ENCODE measurements at places on chromosomes 3 and 15.

GRCh38 chr15:45162771-45163507, 24.8 kb downstream of the SHF start:
- peak; percentile 93 for DNase-seq

- DNase-seq: no peak
Measured at GRCh38 chr15:99345242-99345641, 94.0 kb downstream of the LRRC28 start.

- DNase-seq: no peak
Measured at GRCh38 chr3:12780751-12781150, 15.7 kb upstream of the CAND2 start.

DNA sequence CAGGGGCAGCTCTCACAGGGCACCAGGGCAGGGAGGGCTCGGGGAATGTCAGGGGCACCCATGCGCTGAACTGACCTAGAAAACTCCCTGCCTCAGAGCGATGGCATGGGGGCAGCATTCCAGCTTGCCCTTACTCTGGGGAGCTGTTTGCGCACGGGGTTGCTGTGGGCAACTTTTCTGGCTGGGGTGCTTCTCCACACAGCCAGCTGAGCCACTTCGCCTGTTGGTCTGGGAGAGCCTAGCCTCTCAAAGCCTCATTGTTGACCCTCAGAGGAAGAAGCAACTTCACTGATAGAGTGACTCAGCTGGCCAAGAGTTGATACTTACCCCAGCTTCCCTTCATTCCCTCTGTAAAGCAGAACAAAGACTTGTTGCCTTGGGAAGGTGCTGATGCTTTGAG, 42.6 kb upstream of the MRPS22 start:
- no peak for DNase-seq

- DNase-seq: no peak
Measured at GRCh38 chr3:139202959-139203349, 140.9 kb upstream of the MRPS22 start.

DNA sequence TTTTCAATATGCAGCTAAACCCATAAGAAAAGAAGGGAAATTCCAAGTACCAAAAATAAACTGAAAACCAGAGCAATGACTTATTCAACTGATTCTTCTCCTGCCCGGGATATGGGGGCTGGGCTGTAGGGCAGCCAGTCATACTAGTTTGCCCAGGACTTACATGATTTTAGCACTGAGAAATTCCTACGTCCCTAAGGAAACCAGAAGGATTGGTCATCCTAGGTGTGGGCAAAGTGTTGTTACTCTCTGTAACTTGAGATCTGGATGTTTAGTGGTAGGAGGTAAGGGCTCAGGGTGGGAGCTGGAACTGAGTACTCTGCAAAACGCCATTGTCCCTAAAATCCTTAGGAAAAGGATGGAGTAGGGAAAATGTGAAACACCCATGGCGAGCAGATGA, 1.2 kb upstream of the DAZL start:
- DNase-seq: no peak

- no peak for DNase-seq
Measured at GRCh38 chr3:179943117-179943880, 93.4 kb downstream of the PEX5L start.

- no peak for DNase-seq
Measured at GRCh38 chr3:39869890-39870289, 60.5 kb downstream of the MYRIP start.

DNA sequence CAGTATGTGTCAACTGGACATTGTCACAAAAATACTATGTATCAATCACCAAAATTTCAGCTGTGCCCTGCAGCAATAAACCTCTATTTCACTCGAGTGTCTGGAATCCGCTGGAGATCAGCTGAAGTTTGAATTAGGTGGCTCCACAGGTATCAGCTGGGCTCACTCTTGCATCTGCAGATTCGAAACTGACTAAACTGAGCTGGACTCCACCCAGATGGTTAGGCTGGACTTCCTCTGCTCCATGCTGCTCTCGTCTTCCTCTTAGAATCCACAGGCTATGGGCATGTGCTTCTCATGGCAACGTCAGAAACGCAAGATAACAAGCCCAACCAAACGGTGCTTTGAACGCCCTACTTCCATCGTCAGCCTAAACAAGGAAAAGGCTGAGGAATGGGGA, 565.3 kb upstream of the ROBO2 start:
- DNase-seq: no peak

DNA sequence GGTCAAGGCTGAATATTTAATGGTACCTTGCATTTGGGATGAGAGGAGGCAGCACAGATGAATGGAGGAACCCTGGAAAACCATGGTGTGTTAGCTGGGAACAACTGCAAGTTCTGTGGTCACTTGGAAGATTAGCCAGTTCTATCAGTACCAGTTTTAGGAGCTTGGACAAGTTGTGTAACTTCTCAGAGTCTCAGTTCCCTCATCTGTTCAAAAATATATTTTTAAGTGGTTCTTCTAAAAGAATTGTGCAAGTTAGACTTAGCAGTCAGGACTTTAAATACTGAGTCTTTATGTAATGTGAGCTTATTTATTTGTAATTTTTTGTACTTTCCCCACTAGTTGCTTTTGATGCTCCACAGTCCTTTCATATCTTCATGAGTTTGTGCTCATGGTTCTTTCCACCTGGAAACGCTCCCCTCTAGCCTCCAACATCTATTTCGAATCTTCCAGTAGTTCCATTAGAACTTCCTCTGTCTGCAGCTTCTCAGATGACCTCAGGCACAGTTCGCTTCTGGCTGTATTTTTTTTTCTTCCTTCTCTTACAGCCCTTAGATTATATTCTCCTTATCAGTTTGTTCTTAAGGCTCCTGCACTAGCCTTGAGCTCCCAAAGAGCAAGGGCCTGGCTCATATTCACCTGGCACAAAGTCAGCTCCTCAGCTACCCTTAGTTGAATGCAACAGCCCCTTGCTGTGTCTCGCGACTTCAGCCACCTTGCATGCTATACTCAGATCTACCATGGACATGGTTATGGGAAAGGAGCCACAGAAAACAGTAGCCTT, 27.1 kb downstream of the ITPR1 start:
- DNase-seq: no peak

- DNase-seq: no peak
Measured at GRCh38 chr15:49815526-49815925, 194.7 kb downstream of the DTWD1 start.

DNA sequence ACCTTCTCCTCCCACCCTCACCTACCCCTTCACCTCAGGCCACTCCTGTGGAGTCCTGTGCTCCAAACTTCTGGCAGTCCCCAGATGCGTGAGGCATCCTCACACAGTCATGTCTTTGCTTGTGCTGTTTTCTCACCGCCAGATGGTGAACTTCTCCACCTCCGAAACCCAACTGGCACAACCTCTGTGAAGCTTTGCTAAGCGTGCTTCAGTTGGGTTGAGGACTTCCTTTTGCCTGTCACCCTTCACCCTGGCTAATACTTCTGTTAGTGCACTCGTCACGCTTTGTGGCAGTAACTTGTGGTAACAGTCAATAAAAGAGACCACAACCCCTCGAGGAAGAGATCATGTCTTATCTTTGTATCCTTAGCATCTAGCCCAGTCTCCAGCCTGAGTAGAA, 42.0 kb upstream of the SKOR1 start:
- DNase-seq: no peak

GRCh38 chr3:34296796-34297195, 498.4 kb downstream of the PDCD6IP start:
- no peak for DNase-seq

DNA sequence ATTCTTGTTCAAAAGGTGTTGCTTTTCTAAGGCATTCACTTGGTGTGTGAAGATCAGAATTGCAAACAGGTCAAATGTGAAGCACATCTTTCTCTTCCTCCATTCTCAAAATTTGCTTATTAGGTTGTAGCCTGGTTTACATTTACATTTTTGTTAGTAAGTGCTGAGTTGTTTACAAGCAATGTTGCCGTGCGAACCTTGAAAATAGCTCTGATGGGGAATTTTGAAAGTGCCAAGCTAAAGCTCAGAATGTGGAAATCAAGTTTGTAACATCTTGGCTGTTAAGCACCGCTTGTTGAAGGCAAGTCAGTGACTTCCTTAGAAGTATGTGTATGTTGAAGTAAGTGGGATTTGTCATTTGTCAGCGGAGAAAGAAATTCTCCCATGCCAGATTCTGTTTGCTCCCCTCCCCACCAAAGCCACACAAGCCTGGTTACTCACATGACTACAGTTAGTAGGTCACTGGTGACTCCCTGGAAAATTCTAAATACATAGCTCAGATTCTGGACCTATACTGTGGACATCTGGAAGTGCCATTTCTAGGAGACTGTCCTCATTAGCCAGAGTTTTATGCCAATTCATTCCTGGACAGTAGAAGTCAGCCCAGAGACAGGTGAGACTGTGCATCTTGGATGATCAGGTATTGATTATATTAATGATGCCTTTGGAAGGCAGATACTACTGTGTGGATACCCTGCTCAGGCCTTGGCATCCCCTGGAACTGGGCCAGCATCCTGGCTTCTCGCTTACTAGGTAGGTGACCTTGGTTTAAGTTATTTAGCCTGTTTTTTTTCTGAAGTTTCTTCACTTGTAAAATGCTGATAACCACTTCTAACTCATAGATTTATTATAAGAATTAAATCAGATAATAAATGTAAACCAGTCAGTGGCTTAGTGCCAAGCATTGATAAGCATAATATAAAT, 390.6 kb upstream of the SEMA6D start:
- DNase-seq: no peak

GRCh38 chr3:70360979-70361760, 48.7 kb upstream of the MDFIC2 start:
- DNase-seq: no peak

GRCh38 chr15:47206358-47206978, 510.8 kb upstream of the SEMA6D start:
- no peak for DNase-seq

DNA sequence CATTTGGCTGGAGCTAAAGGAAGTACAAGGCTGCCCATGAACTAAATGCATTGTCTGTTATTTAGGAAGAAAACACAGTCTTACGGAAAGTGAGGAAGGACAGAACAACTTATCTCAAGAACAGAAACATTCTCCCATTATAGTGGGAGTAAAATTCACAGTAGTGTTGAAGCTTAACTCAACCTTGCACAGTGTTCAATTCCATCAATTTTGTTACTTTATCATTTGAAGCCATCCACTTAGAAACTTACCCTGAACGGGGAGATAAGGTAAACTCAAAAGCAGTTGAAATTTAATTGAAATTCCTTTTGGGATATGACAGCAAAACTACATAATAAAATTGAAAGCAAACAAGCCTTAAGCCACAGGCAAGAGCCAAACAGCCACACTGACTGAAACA, 186.9 kb downstream of the PCCB start:
- DNase-seq: no peak

DNA sequence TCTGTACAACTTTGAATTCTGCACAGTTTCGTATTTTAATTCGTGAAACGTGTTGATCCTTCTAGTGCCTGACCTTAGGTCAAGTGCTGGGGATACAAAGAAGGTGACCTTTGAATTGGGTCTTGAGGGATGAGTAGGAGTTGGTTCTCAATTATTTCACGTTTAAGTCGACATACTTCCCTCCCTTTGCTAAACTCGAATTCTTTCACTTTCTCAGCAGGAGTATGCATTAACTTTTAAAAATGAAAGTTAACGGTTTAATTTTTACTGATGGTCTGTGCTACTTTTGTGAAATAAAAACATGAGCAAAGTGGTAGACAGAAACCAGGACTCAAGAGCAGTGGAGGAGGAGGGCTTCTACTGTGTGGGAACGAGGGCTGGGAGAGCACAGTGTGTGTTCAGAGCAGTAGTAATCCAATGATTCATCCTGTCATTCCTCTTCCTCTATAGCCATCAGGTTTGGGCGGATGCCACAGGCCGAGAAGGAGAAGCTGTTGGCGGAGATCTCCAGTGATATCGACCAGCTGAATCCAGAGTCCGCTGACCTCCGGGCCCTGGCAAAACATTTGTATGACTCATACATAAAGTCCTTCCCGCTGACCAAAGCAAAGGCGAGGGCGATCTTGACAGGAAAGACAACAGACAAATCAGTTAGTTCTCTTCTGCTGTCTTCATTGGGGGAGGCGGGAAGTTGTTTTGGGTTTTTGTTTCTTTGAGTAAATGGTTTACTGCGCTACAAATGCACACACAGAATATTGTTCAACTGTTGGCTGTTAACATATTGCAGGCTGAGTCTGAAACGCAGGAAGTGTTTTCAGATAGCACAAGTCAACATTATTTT, 78.6 kb upstream of the TSEN2 start:
- DNase-seq: no peak

DNA sequence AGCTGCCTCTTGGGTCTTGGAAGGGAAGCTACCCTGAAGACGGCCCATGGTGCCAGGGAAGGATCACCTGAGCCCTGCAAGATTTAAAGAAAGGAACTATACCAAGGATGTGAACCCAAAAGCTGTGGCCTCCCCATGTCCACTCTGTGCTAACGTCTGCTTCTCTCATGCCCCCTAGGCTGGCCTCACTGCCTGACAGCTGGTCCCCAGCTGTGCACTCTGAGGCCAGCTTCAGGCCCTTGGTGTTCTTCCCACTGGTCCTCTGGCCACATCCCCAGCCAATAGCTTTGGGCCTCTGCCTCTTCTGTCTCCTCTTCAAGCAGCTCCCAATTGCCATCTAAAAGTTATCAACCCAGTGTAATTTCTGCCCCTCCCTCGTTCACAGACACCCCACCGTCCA, 5.2 kb upstream of the LRRK1 start:
- DNase-seq: no peak

DNA sequence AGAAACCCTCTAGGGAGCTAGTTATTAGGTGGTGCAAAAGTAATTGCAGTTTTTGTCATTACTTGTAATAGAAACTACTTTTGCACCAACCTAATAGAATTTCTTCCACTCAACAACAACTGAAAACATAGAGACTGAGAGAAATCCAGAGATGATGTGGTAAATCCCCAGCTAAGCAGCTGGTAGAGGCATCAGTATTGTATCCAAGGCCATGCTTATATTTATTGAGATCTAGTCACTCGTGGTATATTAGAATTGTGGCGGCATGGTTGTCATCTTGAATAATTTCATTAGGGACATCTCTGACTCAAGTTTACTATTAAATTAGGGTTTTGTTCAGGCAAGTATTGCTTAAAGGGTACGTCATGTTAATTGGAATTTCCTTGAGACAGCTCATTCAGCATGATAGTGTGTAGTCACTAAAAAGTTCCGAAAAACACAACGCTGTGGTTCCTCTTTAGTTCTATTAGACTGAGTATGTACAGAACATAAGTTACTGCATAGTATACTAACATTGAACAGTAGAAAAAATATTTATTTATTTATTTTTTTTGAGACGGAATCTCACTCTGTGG, 35.3 kb downstream of the PAK2 start:
- no peak for DNase-seq

- no peak for DNase-seq
Measured at GRCh38 chr3:14413381-14414071, 11.1 kb downstream of the SLC6A6 start.

DNA sequence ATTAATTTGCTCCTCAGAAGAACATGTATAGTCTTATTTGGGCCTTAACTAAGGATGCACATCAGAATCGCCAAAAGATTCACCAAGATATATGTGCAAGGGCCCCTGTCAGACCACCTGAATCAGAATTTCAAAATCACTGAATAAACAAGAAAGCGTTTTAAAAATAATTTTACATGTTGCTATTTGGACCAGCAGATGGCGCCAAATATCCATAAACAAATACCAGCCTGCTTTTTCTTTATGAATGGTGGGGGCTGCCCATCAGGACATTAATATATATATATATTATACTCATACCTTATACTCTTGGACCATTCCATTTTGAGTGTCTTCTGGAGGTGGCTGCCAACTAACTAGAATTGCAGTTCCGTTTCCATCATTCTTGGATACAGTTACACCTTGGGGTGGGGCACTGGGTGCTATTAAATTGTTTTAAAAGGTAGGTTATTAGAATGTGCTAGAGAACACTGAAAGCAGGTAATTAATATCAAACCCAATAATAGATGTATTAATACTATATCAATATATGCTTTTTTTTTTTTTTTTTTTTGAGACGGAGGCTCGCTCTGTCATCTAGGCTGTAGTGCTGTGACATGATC, 1108.3 kb downstream of the ROBO1 start:
- DNase-seq: no peak
